ENCODE measurements at places on chromosomes 4 and X.

DNA sequence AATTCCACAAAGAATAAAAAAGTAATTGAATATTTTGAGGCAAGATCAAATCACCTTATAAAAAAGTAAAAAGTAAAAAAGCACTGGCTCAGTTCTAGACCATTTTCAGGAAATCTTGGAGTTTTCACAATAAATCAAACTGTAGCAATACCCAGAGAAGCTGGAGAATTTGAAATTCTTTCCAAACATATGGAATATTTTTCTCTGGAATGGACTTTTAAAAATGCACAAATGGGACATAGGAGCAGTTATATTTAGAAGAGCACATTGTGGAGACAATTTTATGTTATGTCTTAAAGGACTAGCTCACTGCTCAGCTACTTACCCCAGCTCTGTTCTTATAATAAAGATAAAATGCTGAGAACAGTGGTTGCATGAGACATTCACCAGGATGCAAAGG lies 211.9 kb upstream of the KIT start:
- no peak for DNase-seq

DNA sequence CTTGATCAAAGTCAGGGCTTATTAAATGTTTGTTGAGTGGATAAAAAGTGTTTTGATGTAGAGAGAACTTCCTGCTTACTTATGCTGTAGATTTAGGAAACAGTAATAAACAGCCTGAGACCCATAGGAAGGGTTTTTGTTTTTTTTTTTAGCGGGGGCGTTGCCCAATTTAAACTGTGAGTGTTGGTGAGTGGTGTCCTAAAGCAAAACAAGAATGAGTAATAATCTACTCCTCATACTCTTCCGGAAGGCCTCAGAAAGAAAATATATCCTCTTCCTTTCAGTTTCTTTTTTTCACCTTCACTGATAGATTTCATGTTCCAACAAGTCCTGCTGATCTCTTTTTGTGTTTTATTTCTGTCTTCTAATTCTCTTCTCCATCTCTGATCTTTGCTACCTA lies 104.4 kb upstream of the SCML1 start:
- no peak for DNase-seq

- peak; percentile 41 for DNase-seq
Observed at GRCh38 chr4:10115271-10115796, 1.3 kb downstream of the WDR1 start.

- DNase-seq, result no peak
Observed at GRCh38 chr4:16259889-16260246, 33.6 kb upstream of the TAPT1 start.
